Fibroblast of the aortic adventitia (primary cell): ENCODE measurements at places on chromosomes 6 and 20. TPM values are rescaled to one million over a fixed set of nuclear protein-coding genes. Genes with fewer than 3 reads are reported as not detected.

DNA sequence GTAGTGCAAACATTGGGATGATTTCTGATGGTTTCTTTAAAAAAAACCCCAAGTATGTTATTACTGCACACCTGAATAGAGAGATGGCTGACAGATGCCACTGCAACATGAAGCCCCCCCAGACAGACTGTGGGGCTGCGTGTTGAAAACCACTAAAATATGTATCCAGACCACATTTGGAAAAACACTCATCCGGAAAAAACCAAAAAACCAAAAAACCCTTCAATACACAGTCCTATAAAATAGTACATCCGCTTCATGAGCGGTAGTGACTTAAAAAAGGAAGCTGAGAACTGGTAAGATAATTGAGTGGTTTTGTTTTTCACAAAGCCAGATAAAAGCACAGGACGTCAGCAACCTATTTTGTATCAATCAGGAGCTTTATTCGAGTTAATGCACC is 47.1 kb upstream of the EDN3 start:
- no peak for DNase-seq

GRCh38 chr20:23664954-23665353 is 23.9 kb downstream of the CST4 start:
- no peak for DNase-seq

DNA sequence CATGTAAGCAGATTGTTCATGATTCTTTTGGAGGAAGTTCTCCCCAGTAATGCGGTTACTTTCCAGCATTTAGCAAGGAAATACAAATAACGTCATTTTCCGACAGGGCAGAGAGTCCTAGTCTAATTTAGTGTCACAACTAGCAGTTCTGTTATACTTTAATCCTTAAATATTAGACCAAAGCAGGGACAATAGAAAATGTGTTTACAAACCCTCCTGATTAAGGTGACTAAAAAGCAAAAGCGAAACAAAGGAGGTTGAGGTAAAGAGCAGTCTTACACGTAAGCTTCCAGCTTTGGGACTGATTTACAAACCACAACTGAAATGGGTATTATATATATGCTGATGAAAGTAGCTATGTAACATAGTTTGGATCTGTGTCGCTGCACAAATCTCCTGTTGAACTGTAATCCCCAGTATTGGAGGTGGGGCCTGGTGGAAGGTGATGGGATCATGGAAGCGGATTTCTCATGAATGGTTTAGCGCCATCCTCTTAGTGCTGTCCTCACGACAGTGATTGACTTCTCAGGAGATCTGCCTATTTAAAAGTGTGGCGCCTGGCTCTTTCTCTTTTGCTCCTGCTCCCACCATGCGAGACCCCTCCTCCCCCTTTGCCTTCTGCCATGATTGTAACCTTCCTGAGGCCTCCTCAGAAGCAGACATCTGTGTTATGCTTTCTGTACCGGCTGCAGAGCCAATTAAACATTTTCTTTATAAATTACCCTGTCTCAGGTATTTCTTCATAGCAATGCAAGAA is 81.9 kb downstream of the PLCB1 start:
- no peak for DNase-seq

GRCh38 chr6:144666781-144667180 is 381.6 kb downstream of the UTRN start:
- no peak for DNase-seq

The CRISP3 gene
- not detected in 2 replicates for total RNA-seq

GRCh38 chr20:21505161-21505809 is 8.6 kb downstream of the NKX2-2 start:
- DNase-seq: peak; percentile 46

The EYS gene
- 0.09 TPM in 1 of 2 replicates, not detected in the other for total RNA-seq

GRCh38 chr20:6269168-6269873 is 146.5 kb upstream of the FERMT1 start:
- no peak for DNase-seq

The C20orf141 gene
- not detected in 2 replicates for total RNA-seq

DNA sequence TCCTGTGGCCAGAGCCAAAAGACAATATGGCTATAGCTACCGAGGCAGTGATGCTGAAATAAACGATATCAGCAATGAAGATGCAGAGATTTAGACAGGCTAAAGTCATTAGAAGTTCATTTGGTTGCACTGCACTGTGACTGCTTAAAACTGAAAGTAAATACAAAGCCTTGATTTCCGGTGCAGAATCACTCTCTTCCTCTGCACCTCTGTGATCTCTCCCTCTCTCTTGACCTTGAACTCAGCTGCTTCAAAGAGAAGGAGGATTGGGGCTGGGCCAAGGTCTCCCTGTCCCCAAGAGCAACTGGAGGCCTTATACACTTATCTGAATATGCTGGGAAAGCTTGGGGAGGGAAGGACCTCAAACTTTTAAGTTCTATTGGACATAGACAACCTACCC is 34.6 kb upstream of the SPACA1 start:
- DNase-seq: peak; percentile 0

GRCh38 chr6:35727231-35727934 is 9.4 kb upstream of the ARMC12 start:
- DNase-seq: peak; percentile 65

DNA sequence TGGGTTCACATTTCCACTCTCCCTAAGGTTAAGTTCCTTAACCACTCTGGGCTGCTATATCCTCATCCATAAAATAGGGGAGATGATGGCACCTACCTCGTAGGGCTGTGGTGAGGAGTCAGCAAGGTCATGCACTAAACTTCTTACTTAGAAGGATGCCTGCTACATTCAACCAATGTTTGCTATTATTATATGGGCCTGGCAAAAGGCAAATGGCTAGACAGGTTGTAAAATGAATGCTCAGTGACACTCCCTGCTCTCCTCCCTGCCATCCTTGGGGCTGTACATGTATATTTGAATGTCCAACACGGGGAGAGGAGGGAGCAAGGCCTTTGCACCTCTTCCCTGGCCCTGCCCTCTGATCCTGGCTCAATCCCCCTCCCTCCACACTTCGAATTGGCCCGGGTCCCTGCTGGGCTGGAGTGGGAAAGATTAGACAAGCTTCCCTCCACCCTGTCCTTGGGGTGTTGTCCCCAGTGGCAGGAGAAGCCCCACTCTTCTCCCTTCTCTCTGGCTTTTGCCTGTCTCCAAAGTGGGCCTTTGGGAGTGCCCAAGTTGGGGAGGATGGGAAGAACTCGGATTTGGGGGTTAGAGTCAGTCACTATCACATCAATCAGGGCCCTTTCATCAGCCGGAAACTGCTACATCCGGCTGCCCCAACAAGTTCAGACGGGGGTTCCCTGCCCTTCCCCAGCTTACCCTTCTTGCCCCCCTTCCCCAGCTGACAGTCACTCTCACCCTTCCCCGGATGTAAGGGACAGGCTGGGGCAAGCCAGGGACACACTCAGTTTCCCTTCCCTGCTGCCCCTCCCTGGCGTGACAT is 36.3 kb upstream of the VEGFA start:
- DNase-seq: no peak

The LST1 gene
- total RNA-seq: not detected in 2 replicates

The TGM2 gene
- total RNA-seq: 6.0 and 117 TPM in 2 replicates

The CNKSR3 gene
- 4.3 and 11.7 TPM in 2 replicates for total RNA-seq

DNA sequence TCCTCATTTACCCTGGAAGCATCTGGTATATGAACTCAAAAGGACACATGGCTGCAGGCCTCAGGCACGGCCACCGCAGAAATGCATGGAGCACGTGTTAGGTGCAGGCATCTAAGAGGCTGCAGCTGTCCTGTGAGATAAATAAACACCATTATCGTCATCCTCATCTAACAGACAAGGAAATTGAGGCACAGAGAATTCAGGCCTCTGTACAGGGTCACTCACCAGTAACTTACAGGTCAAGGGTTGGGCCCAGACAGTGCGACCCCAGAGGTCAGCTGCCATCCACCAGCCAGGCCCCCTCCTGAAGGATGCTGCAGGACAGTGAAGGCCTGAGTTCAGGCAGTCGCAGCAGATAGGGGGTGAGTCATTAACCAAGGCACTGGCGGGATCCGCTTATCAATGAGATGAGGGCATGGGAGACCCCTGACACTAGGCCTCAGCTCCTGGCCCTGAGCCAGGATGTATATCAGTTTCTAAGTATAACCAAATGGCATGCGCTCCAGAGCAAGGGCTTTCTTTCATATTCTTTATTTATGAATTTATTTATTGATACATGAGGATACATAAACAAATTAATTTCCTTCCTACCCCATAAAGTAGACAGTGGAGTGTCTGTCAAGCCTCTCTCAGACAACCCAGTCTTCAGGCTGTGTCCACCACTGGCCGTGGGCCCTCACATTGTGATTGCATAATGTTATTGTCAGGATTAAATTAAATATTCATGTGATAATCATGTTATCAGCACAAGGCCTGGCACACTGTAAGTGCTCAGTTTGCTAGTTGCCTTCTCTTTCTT is 316.9 kb downstream of the QKI start:
- no peak for DNase-seq

DNA sequence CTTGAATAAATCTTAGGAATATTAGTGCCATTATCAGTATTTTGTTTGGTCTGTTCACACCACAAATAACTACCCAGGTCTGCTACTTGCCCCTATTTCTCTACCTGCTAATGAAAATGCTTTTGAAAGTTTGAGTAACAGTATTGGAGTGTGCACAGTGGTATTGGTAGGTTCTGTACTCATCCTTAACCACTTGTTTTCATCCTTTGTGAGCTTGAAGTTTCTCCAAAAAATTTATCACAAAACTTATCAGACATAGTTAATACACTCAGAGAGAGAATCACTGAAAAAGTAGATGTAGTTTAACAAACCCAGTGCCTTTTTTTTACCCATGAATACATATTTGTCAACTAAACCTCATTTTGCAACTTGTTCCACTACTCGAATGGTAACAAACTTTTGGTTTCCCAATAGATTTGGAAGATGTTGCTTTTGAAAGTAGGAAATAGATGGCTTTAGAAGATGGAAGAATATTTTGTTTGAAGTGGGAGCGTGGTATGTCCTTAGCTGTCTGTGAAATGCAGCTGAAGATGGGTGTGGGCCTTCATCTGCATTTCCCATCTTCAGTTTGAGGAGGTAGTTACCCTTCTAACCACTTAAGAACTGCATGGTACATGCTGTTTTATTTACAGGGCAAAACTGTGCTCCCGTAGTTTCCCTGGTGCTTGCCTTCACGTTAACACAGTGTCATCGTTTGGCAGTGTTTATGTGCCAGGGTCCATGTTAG is 9.0 kb downstream of the PTPN1 start:
- no peak for DNase-seq

The C6orf58 gene
- not detected in 2 replicates for total RNA-seq

DNA sequence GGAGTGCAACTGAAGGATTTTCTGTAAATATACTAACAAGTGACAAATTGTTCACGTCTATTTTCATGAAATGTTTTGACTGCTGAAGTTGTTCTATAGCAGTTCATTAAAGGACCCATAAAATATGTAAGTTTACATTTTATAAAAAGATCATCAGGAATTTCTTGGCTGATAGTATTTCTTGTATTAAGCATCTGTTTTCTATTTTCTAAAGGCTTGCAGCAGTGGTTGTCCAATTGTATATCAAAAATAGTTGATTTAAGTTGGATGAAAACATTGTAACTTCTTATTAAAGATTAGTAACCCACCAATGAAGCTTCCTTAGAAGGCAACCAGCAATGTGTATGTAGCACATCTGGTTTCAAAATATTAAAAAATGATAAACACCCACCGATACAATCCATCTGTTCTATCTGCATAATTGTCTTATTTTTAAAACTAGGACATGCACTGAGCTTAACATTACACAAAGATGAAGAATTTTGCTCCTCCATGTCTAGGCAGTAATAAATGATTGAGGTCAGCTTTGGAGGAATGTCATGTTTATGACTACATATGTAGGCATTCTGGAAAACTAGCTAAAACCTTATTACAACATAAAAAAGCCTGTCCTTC is 301.3 kb upstream of the TCF21 start:
- peak; percentile 75 for DNase-seq

GRCh38 chr6:111087871-111088667 is 766 bp downstream of the SLC16A10 start:
- no peak for DNase-seq

GRCh38 chr6:166751051-166751595 is 124.1 kb upstream of the RPS6KA2 start:
- DNase-seq: no peak

The SPATS1 gene
- total RNA-seq: not detected in 2 replicates

- no peak for DNase-seq
Measured at GRCh38 chr20:51389543-51390264, 152.8 kb downstream of the NFATC2 start.

- DNase-seq: no peak
Measured at GRCh38 chr6:35594503-35595186, 81.9 kb upstream of the TULP1 start.

- DNase-seq: no peak
Measured at GRCh38 chr6:36204068-36204753, 7.7 kb downstream of the BRPF3 start.

- peak; percentile 40 for DNase-seq
Measured at GRCh38 chr6:129981598-129981997, 36.8 kb upstream of the L3MBTL3 start.

DNA sequence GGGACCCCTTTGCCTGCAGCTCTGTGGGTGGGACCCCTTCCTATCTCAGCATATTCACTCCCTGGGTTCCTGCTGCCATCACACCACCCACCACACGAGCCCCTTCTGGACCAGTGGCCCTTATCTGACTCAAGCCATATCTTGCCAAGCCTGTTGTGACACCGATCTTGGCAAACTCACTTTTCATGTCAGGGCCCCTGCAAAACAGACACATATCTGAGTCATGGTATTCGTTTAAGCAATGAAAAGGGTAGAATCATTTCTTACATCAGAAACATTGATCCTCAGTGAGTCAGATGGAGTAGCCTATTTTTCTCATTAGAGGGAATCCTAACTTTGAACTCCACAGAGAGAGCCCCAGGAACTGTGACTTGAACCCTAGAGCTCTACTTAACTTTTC is 10.6 kb downstream of the RAET1E start:
- DNase-seq: peak; percentile 43

- DNase-seq: peak; percentile 88
Measured at GRCh38 chr6:140774080-140774505, 1358.6 kb upstream of the GJE1 start.

DNA sequence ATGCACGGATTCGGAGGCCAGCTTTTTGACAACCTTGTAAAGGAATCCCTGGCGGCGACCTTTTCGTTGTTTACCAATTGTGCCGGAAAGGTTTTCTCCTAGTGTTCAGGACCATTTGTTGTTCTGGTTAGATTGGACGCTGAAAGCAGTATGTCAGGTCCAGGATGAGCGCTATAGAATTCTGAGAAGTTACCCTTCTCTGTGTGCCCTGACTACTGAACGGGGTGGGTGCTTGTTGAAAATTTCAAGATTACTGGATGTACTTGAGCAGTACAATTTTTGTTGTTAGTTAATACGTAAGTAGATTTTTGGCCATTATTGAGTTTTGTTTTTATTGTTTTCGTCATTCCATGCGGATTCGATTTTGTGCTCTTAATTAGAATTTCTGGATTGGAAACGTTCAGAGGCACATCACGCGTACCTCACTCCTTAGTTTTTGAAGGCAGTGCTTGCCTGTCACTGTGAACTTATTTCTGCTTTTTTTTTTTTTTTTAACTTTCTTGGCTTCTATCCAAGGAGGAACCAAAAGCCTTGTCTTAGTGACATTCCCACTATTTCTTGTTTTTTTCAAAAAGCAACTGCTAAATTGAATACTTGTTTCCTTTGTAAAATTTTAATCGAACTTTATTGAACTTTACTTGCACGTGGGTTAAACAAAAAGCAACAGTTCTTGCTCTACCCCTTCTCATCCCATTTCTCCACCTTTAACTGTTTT is 898 bp downstream of the XRN2 start:
- DNase-seq: peak; percentile 54
